ENCODE measurements at places on chromosomes 11 and 22.

DNA sequence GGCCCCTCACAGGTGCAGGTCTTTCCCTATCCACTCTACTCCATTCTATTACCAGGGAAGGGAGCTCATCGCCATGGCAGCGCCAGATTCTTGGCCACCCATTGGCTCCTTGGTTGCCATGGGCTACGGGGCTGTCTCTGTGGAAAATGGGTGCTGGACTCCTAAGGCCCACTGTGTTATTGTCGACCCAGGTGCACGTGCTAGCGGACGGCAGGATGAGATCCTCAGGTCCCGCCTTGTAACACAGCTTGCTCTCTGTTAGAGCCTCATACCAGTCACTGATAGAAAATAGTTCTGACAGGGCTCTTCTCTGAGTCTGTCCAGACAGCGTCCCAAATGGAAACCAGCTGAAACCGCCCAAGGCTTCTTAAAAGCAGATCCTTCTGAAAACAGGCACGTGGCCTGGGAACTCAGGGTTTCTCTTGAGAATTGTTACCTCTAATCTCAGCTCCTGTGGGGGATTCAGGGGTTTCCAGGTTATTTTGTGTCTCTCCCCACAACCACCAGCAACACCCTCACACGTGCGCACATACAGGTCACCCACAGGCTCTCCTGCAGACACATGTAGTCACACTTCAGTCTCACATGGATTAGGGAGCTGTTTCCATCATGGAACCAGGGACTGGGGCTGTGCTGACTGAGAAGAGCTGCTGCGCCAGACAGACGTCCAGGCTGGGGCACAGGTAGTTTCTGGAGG is 1.5 kb downstream of the TUB start:
- no peak for DNase-seq

GRCh38 chr22:21045585-21046294 is at the start of gene LRRC74B:
TSS of gene LRRC74B (plus strand) at chr22:21045946. CDS start at chr22:21045987, 41 bp downstream.
- DNase-seq, result peak; percentile 46

GRCh38 chr22:33796494-33796893 is 123.8 kb downstream of the LARGE1 start:
- DNase-seq, result no peak

DNA sequence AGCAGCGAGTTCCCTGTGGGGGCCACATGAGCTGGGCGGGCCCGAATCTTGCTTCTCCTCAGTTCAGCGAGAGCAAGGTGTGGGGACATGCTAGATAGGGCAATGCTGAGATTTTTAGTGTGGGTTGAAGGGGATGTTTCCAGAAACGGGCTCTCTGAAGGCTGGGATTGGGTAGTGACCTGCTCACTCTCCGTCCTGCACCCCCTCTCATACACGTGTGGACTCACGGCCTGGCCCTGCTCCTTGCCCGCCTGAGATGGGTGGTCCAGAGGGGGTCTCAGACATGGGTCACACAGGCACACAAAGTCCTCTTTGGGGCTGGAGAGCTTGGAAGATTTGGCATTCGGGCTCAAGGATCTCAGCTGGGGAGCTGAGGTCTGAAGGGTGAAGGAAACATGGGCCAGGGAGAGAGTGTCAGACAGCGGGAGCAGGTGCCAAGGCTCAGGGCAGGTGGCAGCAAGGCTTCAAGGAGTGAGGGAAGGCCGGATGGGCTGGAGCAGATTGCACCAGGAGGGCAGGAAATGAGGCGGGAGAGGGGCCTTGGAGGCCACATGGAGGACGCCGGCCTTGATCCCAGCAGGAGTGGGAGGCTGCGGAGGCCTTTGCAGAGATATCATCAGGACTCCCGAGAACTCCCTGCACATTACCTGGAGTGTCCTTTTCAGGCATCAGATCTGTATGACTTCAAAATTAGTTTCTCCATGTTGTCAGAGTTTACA is 74.1 kb downstream of the PARVB start:
- no peak for DNase-seq

DNA sequence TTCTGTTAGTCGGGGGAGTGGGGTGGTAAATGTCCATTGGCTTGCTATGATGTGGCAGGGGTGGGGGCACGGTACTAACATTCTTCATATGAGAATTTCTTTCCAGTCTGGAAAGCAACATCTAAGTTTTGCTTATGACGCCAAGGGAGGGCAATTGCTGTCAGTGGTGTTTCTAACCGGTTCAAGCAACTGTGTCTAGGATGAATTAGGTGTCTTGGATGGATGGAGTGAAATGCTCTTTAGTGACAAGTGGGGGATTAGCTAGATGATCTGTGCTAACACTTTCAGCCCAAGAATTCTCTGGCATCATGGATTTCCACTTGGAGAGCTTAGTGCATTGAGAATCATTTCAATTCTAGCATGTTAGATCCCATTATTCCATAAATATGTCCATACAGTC is 262.6 kb upstream of the SORL1-AS1 start:
- DNase-seq, result no peak

GRCh38 chr11:115541518-115541917 is 37.3 kb upstream of the CADM1 start:
- DNase-seq, result no peak
